Activated CD4-positive, alpha-beta T cell treated with anti-CD3 and anti-CD28 coated beads, Interleukin-2, amount 50 U/mL, for 24 hours (primary cell): ENCODE measurements at places on chromosomes 3 and 15.
A peak's percentile ranks its signal among the peaks of the same experiment; 100 is the strongest.

- no peak for DNase-seq
Observed at GRCh38 chr15:35444557-35445204, 101.3 kb downstream of the DPH6 start.

- DNase-seq: no peak
Observed at GRCh38 chr3:124364317-124365020, 365.8 kb upstream of the UMPS start.

DNA sequence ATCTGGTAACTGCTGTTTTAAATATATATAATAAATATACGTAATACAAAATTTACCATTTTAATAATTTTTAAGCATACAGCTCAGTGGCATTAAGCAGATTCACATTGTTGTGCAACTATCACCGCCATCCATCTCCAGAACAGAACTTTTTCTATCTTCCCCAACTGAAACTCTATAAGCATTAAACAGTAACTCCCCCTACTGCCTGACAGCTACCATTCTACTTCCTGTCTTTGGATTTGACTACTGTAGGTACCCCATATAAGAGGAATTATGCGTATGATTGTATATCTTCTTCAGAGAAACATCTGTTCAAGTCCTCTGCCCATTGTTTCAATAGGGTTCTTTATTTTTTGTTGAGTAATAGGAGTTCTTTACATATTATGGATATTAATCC lies 36.8 kb downstream of the EID1 start:
- DNase-seq: no peak

- DNase-seq: no peak
Observed at GRCh38 chr15:82134461-82134860, 88.6 kb upstream of the MEX3B start.

GRCh38 chr3:29335943-29336342 lies 55.1 kb downstream of the RBMS3 start:
- no peak for DNase-seq

- no peak for DNase-seq
Observed at GRCh38 chr3:154307363-154307762, 16.9 kb downstream of the DHX36 start.

GRCh38 chr3:38556640-38557358 lies 60.7 kb downstream of the EXOG start:
- no peak for DNase-seq

DNA sequence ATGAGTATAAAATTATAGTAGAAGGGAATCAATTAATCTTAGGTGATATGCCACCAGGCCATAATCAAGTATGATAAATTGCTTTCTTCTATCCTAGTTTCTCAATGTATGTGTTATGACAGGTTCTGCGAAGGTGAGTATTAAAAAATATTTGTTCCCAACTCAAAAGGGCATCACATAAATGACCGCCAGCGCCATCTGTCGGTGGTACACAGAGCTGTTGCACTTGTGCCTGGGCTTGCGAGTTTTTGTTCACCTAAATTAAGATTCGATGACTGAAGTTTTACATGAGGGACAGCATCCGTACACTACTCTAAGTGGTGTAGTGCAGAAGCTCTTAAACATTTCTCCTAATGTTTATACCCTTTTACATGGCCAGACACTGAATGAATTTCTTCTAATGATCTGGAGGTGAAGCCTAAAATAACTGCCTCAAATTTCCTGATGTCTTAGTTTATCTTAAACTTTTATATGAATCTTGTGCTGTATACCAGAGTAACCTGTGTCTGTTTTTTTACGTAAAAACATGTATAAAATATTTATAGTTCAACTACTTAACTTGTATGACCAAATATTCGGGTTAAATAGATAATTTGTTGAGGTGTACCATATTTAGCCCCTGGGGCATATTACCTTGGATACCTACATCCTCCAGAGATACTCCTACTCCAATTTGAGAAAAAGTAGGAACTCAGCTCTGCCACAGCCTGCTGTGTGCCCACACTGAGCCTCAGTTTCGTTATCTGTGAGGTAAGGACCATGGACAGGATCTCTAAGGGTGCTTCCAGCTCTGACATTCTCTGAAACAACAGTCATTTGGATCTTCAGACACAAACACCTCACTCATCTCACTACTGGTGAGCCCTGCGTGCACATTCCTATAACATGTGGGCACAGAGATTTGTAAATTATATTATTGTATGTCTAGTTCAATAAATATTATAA lies 365.6 kb downstream of the MAGI1 start:
- DNase-seq: no peak

- DNase-seq: no peak
Observed at GRCh38 chr3:147431751-147432150, 22.6 kb downstream of the ZIC1 start.

GRCh38 chr3:106609666-106610301 lies 741.0 kb upstream of the CBLB start:
- peak; percentile 7 for DNase-seq

DNA sequence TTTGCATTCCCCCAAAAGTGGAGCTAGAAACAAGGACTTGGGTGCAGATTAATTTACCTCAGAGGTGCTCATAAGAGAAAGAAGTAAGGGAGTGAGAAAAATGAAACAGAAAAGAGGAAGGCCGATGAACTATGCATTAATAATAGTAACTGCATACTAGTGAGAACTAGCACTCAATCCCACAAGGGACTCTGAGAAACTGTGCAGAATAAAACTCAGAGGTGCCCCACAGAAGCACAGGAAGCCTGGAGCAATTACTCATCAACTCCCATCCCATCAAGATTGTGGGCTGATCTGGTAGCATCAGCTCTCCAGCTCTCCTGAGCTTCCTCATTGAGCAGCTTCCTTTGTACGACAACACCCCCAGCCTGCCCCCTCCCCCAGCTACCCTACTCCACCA lies 50.8 kb downstream of the CLDN18 start:
- DNase-seq: no peak

- no peak for DNase-seq
Observed at GRCh38 chr3:157100608-157101396, 59.1 kb downstream of the CCNL1 start.

GRCh38 chr3:99607151-99607550 lies 31.2 kb upstream of the COL8A1 start:
- DNase-seq: no peak

DNA sequence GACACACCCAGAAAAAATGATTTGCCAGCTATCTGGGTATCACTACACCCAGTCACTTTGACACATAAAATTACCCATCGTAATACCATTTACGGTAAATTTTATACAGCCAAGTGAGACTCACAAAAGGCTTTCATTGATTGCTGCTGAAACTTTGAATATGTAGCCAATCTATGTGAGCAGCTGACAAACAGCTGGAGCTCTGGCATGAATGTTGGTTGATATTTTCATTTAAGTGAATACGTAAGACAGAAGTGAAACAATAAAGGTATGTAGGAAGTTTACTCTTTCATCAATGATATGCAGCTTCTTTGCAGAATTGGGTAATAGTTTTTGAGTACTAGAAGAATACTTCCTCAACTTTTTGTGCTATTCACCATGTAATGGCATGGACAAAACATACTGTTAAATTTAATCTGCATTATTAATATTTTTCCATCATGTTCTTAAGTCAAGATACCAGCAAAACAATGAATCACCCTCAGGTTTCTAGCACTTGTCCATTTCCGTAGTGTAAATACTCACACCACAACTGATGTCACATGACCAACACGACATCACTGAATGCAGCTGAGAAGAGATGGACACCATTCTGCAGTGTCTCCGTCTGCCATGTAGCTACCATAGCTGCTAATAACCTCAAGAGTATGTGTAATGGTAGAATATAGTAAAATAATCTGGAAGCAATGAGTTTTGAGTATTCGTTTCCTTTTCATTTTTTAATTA lies 205.9 kb upstream of the HES1 start:
- no peak for DNase-seq

DNA sequence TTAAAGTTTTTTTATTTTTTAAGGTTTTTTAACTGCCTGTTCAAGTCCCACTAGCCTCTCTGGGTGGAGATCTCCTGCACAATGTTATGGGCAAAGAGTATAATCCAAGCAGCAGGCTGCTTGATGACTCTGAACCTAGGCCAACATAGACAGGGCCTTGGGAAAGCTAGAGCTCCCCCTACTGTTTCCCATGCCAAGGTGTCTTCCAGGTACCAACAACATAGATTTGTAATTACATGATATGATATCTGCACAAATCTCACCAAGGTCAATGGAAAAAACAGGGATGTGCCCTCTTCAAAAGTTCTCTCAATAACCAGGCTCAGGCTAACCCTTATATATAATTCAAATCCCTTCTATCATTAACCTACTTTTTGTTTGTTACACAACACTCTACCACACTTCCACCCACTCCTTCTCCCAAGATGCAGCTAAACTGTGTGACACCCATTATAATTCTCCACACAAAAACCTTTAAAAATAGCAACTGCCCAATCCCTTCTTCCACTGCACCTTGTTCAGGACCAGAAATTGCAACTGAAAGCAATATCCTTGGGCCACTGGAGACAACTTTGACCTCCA lies 43.8 kb downstream of the RBM15B start:
- no peak for DNase-seq

- DNase-seq: no peak
Observed at GRCh38 chr3:12175844-12176453, 17.2 kb upstream of the TIMP4 start.

- DNase-seq: no peak
Observed at GRCh38 chr15:43382310-43382709, 11.4 kb downstream of the TUBGCP4 start.

DNA sequence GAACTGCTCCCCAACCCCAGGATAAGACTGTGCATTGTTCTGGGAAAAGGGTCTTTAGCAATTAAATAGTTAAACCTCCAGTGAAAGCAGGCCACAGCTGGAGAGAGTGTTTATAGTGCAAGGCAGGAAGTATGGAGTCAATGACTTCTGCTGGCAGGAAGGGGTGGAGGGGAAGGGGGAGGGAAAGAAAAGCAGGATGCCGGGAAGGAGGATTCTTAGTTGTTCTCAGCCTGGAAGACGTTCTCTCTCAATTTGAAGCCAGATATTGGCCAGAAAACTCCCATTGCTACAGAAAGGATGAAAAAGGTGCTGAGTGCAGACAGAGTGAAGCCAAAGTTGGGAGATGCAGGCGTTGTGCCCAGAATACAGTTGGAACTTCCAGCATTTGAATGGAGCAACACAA lies 35.7 kb upstream of the ACTL6A start:
- DNase-seq: no peak

DNA sequence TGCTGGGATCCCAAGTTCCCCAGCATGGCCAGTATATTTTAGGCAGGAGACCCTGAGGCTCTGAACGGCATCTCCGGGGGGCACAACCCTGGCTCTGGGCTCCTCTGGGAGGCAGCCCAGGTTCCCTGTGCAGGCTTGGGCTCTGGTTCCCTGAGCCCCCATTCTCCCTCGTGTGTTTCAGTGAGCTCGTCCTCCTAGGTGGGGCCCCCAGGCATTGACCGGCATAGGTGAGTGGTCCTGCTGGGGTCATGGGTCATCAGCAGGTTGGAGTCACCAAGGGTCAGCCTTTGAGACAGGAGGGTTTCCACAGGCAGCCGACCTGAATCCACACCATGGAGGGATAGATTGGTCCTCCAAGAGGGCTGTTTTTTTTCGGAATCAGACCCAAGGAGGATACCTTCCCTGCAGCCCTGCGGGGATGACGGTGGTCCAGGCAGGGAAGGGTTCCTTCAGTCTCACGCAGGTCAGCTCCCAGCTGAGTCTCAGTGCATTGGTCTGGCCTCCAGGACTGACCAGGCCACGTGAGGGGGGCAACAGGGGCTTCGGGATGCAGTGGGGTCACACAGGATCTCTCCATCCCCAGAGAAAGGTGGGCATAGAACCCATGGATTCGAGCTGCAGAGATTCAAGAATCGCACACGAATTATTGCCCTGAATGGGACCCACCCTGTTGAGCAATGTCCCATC lies 226.0 kb downstream of the SNRPN start:
- no peak for DNase-seq

GRCh38 chr3:34109021-34109420 lies 310.6 kb downstream of the PDCD6IP start:
- DNase-seq: no peak

- no peak for DNase-seq
Observed at GRCh38 chr3:191566469-191566868, 105.5 kb downstream of the PYDC2 start.

- no peak for DNase-seq
Observed at GRCh38 chr3:43950775-43951174, 260.0 kb downstream of the ABHD5 start.

- no peak for DNase-seq
Observed at GRCh38 chr3:72523429-72524151, 324.7 kb downstream of the SHQ1 start.

- DNase-seq: no peak
Observed at GRCh38 chr15:85024003-85024402, 42.3 kb downstream of the PDE8A start.

GRCh38 chr3:161939918-161940620 lies 443.5 kb downstream of the OTOL1 start:
- no peak for DNase-seq

DNA sequence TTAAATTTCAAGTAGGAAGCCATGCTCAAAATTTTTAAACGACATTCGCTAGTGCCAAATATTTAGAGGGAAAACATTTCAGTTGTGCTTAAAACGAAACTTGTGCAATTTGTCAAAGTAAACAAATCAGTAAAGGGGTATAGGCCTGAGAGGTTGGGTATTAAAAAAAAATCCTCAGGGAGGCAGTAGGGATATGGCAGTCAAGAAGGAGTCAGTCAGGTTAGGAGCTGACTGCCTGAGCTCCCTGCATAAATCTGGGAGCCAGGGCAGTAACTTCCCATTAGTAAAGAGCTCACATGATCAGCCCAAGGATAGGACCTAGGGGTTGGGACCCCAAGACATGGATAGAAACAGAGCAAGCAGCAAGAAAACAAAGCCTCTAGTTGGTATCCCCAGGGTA lies 120.7 kb upstream of the STAC start:
- no peak for DNase-seq

GRCh38 chr3:114447545-114447944 lies 153.7 kb downstream of the TIGIT start:
- no peak for DNase-seq

GRCh38 chr3:194332858-194333211 lies 18.3 kb downstream of the CPN2 start:
- DNase-seq: no peak

DNA sequence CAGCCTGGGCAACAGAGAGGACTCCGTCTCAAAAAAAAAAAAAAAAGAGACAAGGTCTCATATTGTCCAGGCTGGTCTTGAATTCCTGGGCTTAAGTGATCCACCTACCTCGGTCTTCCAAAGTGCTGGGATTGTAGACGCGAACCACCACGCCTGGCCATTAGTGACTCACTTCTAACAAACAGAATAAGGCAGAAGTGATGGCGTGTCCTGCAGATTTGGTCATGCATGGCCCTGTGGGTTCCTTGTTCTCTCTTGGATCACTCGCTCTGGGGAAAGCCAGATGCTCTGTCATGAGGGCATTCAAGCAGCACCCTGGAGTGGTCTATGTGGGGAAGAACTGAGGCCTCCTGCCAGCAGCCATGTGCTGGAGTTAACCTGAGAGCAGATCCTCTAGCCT lies 27.4 kb upstream of the TJP1 start:
- DNase-seq: no peak

- no peak for DNase-seq
Observed at GRCh38 chr3:72376956-72377710, 471.1 kb downstream of the SHQ1 start.

DNA sequence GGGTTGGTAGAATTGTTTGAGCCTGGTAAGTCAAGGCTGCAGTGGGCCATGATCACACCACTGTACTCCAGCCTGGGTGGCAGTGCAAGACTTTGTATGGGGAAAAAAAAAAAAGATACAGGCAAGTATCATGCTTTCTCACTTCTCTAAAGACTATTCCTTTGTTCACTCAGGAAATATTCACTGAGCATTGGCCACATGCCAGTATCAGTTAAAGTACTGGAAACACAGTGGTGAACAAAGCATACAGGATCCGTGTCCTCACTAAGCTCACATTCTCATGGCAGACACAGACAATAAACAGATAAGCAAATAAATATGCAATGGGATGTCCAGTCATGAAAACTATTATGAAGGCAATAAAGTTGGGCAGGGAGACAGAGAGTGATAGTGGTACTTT lies 5.1 kb upstream of the MTHFS start:
- no peak for DNase-seq
